ENCODE measurements at places on chromosomes 11 and 22.
A peak's percentile ranks its signal among the peaks of the same experiment; 100 is the strongest.

- DNase-seq: no peak
Measured at GRCh38 chr11:59600234-59600633, 15.3 kb downstream of the OSBP start.

DNA sequence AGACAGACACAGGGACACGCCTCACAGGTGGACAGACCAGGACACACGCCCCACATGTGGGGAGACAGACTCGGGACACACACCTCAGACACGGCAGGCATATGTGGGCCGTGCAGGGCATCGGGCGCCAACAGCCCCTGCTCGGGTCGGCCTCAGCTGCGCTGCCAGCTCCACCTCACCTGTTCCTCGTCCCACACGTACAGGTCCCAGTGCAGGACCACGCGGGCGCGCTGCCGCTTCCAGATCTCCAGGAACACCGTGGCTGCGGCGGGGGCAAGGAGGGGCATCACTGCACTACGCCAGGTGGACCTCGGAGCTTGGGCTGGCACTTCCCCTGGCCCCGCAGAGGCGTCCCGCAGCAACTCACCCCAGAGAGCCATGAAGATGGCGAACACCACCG is 12.4 kb downstream of the ANO9 start:
- no peak for DNase-seq

- DNase-seq: no peak
Measured at GRCh38 chr22:30882184-30882717, 86.3 kb downstream of the MORC2 start.

DNA sequence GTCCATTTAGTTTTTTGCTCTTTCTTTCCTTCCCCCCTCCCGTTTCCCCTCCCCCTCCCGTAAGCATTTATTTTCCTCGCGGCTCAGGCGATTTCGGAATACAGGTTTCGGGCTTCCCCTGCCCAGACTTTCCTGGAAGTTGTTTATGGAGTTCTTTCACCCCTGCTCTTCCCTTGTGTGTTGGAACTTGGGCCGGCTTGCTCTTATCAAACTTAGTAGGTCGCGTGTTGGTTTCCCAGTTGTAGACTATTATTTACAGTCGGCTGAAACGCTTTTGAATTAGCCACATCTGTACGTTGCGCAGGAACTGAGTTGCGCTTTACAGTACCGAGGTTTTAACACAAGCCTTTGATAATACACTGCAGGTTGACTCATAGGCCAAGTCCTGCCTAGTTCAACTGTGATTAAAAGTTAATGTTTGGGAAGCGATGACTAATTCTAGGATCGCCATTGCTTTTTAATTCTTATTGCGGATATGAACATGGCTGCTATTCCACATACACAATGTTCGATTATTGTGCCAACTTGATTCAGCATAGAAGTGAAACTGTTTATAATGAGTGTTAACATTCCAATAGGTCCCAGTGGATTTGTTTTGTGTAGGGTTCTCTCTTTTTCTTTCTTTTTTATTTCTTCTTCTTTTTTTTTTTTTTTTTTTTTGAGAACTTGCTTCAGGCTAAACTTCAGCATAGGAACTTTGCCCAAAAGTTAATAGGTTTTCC is 1.7 kb downstream of the YAP1 start:
- peak; percentile 47 for DNase-seq

- no peak for DNase-seq
Measured at GRCh38 chr22:45262931-45263462, 21.8 kb upstream of the UPK3A start.
